ENCODE measurements at places on chromosomes 16 and 17. TPM values are rescaled to one million over a fixed set of nuclear protein-coding genes. Genes with fewer than 3 reads are reported as not detected.

The SMIM22 gene
- not detected for total RNA-seq

The CFAP97D1 gene
- 0.01 TPM for total RNA-seq

The HEATR9 gene
- total RNA-seq: not detected

The SLC7A6OS gene
- 9.4 TPM for total RNA-seq

The GDPD1 gene
- total RNA-seq: 0.37 TPM

The CD300H gene
- not detected for total RNA-seq
